ENCODE measurements at places on chromosomes 1 and 21.

DNA sequence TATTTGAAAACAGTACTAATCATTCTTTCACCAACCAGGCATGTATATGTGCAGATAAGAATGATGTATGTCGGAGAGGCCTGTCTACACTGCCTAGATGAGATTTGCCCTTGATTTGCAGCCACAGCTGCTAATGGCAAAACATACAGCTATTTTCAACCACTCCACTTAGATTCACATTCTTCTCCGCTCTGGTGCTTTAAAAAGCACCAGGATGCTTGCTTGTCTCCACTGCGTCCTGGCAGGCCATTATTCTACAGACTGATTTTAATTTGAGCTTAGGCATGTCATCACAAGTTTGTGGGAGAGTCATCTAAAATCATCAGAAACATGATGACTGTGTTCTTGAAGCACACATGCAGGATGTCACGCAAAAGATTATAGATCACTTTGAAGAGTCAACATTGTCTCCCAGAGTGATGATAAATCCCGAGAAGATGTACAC, 119.0 kb upstream of the NRIP1 start:
- no peak for DNase-seq

DNA sequence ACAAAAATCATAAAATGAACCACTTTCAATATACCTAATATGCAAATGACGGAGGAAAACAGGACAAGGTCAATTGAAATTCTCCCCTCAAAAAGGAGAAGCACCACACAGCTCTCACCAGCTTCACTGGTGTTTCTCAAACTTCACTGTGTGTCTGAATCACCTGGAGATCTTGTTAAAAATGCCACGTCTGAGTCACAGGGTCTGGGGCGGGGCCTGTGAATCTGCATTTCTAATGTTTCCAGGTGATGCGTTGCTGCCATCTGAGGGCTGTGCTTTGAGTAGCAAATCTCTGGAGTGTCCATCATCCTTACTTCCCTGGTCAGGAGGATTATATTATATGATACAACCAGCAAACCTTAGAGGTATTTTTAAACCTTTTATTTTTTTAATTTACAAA, 9.0 kb downstream of the CLDN19 start:
- DNase-seq: peak; percentile 32

DNA sequence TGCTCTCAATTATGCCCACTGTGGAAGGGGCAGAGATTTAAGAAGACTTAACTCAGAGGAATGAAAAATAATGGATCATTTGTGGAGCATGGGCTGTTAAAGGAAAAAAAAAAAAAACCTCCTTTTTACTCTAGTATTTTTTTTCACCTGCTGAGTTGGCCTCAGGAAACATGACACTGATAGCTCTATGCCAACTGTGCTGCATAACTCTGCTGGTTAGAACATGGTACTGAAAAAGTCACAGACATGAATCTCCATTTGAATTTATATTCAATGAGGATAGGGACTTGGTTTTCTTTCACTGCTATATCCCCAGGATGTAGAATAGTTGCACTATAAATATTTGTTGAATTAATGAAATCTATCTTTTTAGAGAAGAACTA, 86.1 kb upstream of the KIAA0040 start:
- DNase-seq: no peak

- no peak for DNase-seq
Observed at GRCh38 chr1:24826510-24826909, 81.3 kb downstream of the CLIC4 start.

DNA sequence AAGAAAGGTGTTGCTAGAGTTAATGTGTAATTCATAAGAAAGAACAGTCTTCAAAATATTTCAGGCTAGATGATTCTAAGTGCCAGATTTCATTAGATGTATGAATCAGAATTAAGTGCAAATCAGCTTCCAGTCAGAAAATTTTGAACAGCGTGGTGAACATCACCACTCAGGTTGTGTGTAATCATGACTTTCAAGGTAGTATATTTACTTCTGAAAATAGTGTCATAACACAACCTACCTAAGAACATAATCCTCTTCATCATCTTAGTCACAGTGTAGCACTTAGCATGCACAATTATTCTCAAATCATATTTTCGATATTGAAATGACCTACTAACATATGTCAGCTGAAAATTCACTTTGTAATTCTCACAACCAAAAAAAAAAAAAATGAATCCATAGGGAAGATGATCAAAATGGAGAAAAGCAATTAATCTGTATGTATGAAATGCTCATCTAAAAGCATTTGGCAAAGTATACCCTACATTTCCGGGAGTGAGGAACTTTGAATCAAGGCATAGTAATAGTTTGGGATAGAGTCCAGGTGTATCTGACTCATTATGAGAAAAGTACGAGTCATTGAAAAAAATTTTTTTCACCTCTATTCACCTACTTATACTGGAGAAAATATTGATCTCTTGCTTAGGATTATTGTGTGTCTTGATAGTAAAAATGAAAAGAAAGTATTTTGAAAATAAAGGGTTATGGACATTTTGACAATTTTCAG, 221.8 kb upstream of the CHRM3 start:
- peak; percentile 5 for DNase-seq

- DNase-seq: no peak
Observed at GRCh38 chr21:32279377-32279680, 480 bp upstream of the MIS18A start.

GRCh38 chr1:3078430-3078861, 9.4 kb downstream of the PRDM16 start:
- DNase-seq: no peak

DNA sequence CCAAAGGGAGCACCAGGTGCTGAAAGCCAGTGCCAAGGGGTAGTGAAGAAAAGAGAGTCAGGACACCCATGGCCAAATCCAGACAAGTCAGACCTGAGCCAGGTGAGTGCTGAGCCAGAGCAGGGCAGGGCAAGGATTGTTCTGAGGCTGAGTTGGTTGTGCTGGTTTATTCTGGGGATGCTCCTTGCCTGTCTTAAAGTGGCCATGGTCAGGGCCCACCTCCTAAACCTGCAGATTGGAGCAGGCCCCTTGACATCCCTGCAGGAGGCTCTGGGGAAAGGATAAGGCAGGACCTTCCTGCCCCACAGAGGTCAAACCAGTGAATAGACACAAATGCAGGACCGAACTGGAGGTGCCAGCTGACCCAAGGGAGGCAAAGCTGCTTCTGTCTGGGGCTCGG, 138.4 kb downstream of the HIVEP3 start:
- no peak for DNase-seq

- peak; percentile 67 for DNase-seq
Observed at GRCh38 chr1:204493145-204493983, 1.2 kb downstream of the PIK3C2B start.

GRCh38 chr1:229669333-229669732, 43.3 kb downstream of the URB2 start:
- DNase-seq: no peak

GRCh38 chr1:22288593-22289241, 145.8 kb upstream of the WNT4 start:
- peak; percentile 70 for DNase-seq

- DNase-seq: peak; percentile 40
Observed at GRCh38 chr21:27555996-27556395, 589.1 kb upstream of the ADAMTS5 start.

GRCh38 chr1:12778907-12779306, 5.4 kb downstream of the PRAMEF12 start:
- DNase-seq: no peak

GRCh38 chr1:7839526-7839925, 13.3 kb downstream of the UTS2 start:
- DNase-seq: no peak

GRCh38 chr1:24351918-24352627, 32.9 kb downstream of the GRHL3 start:
- peak; percentile 76 for DNase-seq

GRCh38 chr21:35563885-35564451, 496.4 kb downstream of the SETD4 start:
- DNase-seq: peak; percentile 96

DNA sequence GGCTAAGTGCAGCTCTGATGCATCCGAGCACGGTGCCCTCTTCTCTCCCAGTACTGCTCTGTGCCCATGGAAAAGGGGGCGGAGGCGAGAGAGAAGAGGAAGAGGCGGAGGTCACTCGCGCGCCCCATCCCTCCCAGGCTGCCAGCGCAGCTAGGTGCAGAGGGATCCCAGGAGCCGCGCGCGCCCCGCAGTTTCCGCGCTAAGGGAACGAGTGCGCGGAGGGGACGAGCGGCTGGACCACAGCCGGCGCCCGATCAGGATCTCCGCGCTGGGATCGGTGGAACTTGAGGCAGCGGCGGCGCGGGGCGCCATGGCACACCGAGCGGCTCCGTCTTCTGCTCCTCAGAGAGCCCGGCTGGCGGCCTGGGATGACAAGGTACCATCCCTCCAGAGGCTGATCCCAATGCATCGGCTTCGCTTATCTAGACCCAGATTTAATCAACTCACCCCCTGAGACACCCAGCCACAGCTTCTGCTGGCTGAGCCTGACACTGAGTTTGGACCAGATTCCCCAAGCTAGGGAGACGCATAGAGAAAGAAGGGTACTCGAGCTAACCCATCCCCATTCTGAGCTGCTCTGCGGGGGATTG, at the start of gene PTGFR:
Gene PTGFR, plus strand, starts transcription at position 114 of the 590 bp plus-strand sequence. CDS start 1,770 bp downstream, outside the sequence.
- DNase-seq: peak; percentile 85

GRCh38 chr1:3880429-3881192, 19.5 kb downstream of the C1orf174 start:
- no peak for DNase-seq

GRCh38 chr1:21077085-21077484, 99.6 kb downstream of the EIF4G3 start:
- peak; percentile 74 for DNase-seq

GRCh38 chr1:212485913-212486618, 53.3 kb downstream of the NENF start:
- DNase-seq: peak; percentile 100

DNA sequence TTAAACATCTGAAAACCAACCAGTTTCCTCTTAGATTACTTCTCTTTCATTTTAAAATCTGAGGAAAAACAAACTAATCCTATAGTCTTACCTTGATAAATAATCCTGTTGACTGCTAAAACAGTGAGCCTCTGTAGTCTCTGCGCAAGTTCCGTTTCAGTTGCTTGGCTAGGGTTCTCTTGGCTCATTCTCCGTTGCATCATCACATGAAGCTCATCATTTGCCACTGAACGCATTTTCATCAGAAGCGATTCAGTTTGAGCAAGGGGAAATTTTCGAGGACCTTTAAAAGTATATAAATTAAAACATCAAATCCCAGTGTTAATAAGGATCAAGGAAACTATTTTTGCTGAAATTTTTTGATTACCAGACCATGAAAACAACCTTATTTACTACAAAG, 96.7 kb upstream of the GNG4 start:
- DNase-seq: no peak

DNA sequence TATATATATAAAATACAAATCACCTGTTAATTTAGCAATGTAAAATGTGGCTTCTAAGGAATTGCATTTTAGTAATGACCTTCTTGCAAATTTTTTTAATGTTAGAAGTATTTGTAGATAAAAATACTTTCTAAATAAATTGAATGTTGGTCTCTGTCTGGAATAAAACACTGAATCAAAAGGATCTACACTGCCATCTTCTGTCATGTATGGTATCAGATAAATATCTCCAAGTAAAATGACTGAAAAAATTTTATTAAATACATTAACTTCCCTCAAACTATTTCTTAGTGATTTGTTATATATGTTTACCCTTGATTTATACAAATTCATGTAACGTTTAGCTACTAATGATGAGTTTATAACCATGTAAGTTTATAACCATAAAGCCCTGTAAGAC, 2029.3 kb downstream of the MRPL39 start:
- DNase-seq: no peak

- DNase-seq: no peak
Observed at GRCh38 chr1:234836776-234837357, 226.9 kb upstream of the IRF2BP2 start.

DNA sequence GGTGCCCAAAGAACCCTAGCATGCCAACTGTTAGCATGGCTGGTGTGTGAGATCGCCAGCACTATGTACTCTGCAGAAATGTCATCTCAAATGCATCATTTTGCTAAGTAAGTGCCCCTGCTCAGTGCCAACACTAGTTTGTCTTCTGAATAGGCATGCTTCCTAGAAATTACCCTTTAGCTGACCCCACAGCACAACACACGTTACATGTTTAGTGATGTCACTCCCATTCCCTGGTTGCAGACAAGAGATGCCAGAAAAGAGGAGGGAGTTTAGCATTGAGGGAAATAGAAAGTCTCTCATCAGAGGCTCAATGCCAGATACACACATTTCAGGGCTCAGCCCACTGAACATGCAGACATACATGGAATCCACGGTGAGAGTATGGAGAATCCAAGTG, 9.3 kb upstream of the ST6GALNAC3 start:
- DNase-seq: no peak

DNA sequence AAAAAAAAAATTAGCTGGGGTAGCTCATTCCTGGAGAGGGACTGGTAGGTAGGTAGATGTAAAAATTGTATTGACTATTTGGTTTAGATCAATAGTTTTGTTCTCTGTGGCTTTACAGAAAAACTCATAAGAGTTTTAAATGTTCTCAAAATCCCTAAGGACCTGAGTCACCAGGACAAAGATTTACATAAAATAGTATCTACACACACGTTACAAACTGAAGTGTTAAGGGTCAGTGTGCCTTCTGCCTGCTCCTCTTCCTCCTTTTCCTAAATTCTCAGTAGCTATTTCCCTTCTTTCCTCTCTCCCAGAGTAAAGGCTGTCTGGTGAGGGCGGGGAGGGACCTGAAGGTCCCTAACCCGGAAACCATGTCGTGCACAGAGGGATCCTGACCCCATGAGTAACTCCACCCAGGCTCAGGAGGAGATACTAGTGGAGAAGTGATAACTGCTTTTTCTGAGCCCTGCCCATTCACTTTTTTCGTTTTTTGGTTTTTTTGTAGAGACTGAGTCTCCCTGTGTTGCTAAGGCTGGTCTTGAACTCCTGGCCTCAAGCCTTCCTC, 8.1 kb downstream of the PLEKHM2 start:
- DNase-seq: no peak

DNA sequence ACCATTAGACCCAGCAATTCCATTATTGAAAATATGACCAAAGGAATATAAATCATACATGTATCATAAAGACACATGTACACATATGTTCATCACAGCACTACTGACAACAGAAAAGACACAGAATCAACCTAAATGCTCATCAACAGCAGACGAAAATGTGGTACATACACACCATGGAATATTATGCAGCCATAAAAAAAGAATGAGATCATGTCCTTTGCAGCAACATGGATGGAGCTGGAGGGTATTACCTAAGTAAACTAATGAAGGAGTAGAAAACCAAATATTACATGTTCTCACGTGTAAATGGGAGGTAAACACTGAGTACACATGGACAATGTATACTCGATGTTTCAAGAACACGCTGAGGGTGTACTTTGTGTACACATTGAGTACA, 15.9 kb downstream of the AKT3 start:
- DNase-seq: no peak

GRCh38 chr1:207910591-207911354, at the start of gene CD34:
CD34 (minus strand) TSS chr1:207911125; CDS start chr1:207911080, 45 bp downstream.
- DNase-seq: no peak

DNA sequence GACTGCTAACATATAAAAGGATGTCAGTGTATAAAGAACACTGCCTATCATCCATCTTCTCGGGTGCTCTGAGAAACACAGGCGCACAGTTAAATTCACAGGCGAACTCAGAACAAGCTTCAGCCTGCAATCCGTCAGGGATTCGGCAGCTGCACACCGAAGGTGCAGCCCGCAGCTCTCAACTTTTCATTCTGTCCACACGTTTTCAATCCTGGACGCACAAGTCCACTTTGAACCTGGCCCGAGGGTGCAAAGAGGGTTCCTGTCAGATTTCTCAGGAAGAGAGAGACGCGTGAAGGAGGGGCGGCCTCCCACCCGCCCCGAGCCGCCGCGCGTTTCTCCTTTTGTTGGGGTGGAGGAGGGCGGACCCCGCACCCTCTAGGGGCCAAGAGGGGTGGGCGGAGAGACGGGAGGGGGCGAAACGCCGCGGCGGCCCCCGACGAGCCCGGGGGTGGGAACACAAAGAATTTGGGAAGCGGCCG, 724 bp downstream of the DOCK7 start:
- peak; percentile 68 for DNase-seq
